ENCODE measurements at places on chromosomes 5 and 9.

- no peak for DNase-seq
These were observed 37.6 kb downstream of the SVEP1 start for GRCh38 chr9:110541950-110542349.

GRCh38 chr5:321726-322251 lies 275 bp downstream of the AHRR start:
- no peak for DNase-seq

GRCh38 chr5:178479261-178479660 lies 110.9 kb downstream of the COL23A1 start:
- no peak for DNase-seq

GRCh38 chr9:125464591-125465385 lies 203.2 kb downstream of the GAPVD1 start:
- no peak for DNase-seq

DNA sequence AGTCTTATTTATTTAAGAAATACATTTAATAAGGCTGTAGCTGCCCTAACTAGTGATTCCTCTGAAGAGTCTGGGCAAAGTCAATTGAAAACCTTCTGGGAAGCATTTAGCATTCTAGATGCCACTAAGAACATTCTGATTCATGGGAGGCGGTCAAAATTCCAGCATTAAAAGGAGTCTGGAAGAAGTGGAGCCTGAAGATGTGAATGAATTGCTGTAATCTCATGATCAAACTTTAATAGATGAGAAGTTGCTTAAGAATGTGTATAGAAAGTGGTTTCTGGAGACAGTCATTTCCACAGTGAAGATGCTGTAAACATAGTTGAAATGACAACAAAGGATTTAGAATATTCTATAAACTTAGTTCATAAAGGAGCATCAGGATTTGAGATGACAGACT lies 61.4 kb downstream of the WDR41 start:
- DNase-seq, result peak; percentile 61

GRCh38 chr9:126933334-126933980 lies 18.9 kb downstream of the RALGPS1 start:
- no peak for DNase-seq

- DNase-seq, result peak; percentile 46
These were observed 48.8 kb downstream of the MVB12B start for GRCh38 chr9:126375386-126375785.

DNA sequence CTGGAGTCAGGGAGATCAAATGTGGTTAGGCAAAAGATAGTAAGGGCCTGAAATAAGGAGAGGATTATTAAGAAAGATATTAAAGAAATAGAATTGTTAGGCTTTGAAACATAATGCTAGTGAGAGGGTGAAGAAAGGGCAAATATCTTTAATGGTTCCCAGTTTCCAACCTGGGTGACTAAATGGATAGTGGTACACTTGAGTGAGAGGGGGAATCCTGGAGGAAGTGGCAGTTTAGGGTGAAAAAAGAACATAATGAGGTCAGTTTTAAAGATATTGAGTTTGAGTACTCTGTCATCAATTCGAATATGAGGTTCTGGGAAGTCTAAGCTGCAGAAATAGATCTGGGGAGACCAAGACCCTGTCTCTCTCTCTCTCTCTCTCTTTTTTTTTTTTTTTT lies 18.9 kb downstream of the DNAI1 start:
- DNase-seq, result no peak

DNA sequence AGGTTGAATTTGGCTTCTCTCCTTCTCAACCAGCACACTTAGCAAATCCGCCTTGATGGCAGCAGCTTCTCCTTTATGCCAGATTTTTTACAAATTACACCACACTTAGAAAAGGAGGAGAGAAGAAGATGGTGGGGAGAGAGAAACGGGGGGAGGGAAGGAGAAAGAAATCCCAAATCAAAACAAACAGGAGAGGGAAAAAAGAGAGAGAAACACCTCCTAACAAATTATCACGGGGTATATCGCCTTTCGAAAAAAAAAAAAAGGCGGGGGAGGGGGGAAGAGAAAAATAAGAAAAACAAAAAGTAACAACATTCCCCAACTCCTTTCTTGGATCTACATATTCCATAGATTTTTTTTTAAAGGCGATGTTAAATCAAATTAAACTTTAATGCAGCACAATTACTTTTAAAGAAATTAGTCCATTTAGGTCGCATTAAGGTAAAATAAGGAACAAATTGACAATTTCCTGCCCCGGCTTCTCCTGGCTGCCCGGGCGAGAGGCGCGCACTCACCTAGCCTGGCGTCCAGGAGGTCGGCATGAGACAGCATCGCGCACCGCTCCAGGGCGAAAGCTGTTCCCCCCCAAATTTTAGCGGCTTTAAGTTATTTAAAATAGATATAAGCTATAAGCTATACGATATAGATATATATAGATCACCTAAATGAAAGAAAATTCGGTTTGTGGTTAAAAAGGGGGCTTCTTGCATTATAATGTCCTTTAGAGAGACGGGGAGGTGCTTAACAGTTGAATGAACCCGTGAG lies at the start of gene OTP:
Gene OTP (minus strand): TSS at position 716 of the 765 bp plus-strand sequence. CDS start 164 bp downstream, at position 552.
- DNase-seq, result no peak

DNA sequence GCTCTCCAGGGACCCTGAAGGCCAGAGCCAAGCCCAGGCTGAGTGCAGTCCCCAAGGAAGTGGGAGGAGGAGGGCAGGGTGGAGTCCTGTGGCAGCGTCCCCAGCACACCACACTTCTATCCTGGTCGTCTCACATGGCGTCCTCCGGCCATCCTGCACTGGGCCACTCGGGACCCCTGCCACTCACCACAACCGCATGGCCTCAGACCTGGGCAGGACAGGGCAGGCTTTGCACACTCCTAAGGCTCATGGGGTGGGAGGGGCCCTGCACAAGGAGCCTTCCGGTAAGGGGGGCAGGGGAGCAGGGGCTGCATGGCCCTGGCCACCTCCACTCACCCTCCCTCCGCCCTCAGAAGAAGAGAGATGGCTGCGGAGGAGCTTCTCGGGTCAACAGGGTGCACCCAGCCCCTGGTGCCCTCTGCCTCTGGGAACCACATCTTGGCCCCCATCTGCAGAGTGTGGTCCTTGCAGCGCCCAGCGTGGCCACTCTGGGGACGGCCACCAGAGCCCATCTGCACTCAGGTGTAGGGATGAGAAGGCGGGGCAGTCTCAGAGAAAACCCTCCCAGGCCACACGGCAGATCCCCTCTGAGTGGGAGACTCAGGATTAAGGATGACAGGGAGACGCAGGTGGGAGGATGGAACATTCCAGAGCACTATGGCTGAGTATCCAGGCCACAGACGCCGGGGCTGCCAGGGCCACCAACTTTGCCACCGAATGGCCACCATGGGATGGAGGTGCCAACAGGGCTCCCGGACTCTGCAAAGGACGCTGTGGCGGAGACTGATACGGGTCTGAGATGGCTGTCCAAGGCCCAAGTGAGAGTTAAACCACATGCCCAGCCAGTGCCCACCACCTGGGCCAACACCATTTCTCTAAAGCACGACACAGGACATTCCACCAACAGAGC lies 7.6 kb downstream of the TPPP start:
- DNase-seq, result no peak

DNA sequence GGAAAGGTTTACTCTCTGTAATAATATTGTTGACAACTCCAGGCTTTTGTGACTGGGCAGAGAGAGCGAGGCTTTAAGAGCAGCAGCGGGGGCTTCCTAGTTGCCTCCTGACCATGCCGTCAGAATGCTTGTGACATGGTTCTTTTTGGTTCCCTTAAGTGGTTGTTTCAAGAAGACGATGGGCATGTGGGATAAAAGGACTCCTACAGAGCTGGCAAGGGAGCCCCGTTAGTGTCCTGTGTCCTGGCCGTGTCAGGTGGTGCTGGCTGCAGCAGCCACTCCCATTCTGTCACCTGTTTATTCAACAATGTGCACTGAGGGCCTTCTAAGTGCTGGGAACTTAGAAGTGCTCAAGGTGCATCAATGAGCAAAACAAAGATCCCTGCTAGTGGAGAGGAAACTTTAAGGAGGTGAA lies 19.7 kb downstream of the LCP2 start:
- no peak for DNase-seq

- DNase-seq, result no peak
These were observed 58.5 kb upstream of the EIF4EBP3 start for GRCh38 chr5:140488914-140489313.

DNA sequence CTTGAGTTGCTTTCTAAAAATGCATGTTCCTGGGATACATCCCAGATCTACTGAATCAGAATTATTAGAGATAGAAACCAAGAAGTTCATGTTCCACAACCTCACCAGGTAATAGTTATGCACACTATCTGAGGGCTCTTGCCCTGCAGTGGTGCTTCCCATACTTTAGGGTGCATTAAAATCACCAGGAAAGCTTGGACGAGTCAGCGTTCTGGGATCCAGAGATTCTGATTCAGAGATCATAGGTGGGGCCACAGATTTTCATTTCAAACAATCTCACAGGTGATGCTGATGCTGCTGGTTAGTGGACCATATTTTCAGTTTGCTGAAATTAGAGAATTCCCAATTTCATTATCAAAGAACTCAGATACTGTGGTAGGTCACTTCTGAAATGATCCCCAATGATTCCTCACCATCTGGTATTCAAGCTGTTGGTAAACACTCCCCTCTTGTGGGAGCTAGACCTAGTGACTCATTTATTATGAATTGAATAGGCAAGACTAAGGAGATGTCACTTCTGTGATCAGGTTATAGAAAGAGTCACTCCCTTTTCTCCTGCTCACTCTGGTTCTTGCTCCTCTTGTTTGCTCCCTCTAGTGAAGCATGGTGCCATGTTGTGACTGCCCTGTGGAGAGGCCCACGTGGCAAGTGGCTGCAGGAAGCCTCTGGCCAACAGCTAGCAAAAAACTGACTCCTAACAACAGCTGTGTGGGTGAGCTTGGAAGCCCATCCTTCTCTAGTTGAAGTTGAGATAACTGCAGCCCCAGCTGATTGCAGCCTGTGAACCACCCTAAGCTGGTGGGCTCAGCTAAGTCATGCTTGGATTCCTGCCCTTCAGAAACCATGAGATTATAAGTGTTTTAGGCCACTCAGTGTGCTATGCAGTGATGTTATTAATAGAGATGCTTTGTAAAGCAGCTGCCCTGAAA lies 59.8 kb downstream of the SH3TC2 start:
- peak; percentile 95 for DNase-seq

DNA sequence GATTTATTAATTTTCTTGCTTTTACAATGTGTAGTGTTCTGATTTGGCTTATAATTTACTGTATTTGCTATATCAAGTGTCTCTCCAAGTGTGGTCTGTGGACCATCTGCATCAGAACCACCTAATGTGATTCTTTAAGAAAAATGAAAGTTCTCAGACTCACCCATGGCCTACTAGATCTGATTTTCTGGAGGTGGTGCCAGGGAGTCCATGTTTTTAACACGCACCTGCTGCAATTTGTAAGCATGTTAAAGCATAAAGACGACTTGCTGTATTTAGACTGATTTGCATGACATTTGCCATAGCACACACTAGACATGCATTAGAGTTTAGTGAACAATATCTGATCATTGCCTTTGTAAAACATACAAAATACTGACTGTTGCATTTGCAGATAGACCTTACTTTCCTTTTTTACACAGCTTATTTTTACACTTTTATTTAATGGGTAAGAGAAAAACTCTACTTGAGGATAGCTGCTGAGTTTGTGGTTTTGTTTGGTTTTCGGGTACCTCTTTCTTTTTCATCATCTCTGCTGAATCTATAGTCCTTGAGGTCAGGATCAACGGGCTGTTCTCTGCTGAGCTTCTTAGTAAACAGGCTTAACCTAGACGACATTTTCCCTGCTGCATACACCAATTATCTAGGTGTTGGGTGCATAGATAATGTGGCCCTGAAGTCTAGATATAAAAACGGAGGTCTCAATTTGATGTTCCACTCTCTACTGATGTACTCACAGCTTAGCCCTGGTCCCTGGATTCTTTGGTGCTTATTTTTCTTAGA lies 138.0 kb upstream of the ZNF366 start:
- DNase-seq, result no peak

GRCh38 chr5:147063943-147064342 lies 170.9 kb upstream of the STK32A start:
- no peak for DNase-seq

DNA sequence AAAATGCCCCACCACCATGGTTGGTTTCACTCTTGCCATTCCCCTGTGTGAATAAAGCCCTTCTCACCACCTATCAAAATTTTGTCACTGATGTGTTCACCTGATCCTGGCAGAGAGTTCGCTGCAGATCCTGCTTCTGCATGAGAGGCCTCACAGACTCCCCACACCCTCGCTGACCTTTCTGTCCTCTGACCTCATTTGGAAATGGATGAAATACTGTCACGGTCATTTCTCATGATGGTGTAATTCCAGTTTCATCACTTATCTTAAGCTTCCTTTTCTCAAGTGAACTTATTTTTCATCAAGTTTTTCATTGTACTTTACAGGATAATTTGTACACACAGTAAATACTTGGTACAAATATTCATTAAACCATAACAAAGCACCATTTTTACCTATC lies 131.3 kb downstream of the FRMD3 start:
- no peak for DNase-seq

DNA sequence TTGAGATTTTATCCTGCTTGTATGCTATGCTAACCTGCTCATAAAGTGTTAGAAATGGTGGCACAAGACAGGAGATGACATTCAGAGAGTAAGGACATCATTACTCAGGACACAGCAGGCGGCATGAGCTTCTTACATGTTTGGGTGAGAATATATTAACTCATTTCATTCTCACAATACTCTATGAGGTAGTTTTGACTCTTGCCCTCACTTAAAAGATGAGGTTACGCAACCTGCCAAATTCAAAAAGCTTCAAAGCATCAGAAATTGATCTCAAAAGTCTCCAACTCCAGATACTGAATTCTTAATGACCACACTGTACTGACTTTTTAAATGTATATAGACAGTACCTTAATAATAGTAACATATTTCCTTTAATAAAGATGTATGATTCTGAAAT lies 60.8 kb downstream of the CDH18 start:
- DNase-seq, result no peak

DNA sequence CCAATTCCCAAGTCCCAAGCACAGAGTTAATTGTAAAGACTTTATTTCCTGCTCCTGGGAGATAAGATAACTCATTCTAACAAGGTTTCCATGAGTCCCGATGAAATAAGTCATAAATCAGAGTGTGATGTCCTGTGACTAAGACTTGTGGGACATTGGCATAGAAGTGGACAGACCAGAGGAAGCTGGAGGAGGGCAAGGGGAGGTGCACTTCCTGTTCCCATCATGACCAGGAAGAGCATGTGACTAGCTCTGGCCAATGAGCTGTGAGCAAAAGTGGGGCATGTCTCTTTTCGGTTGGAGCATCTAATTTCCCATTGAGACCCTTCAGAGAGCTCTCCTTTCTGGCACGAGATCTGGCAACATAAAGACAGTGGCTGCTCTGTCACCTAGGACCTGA lies 100.4 kb downstream of the ZNF354C start:
- peak; percentile 4 for DNase-seq

- DNase-seq, result peak; percentile 48
These were observed 333.3 kb downstream of the AGTPBP1 start for GRCh38 chr9:85408494-85408893.

- DNase-seq, result no peak
These were observed 194.8 kb downstream of the AUH start for GRCh38 chr9:91166796-91167366.

DNA sequence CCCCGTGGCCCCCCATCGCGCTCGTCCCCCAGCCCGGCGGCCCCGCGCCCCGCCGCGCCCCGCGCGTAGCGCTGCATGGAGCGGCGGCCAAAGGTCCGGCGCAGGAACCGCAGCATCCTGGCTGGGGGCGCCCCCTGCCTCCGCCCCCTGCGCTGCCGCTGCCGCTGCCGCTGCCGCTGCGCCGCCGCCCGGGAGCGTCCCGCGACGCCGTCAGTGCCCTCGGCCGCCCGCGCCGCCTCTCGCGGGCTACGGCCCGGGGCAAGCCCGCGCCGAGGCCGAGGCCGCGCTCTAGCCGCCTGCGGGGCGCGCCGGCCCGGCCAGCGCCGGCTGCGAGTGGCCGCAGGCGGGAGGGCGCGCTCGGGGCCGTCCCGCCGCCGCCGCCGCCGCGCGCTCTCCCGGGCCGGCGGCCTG lies 523 bp downstream of the EPB41L4B start:
- DNase-seq, result peak; percentile 32
